ENCODE measurements at places on chromosomes 3 and 15.

DNA sequence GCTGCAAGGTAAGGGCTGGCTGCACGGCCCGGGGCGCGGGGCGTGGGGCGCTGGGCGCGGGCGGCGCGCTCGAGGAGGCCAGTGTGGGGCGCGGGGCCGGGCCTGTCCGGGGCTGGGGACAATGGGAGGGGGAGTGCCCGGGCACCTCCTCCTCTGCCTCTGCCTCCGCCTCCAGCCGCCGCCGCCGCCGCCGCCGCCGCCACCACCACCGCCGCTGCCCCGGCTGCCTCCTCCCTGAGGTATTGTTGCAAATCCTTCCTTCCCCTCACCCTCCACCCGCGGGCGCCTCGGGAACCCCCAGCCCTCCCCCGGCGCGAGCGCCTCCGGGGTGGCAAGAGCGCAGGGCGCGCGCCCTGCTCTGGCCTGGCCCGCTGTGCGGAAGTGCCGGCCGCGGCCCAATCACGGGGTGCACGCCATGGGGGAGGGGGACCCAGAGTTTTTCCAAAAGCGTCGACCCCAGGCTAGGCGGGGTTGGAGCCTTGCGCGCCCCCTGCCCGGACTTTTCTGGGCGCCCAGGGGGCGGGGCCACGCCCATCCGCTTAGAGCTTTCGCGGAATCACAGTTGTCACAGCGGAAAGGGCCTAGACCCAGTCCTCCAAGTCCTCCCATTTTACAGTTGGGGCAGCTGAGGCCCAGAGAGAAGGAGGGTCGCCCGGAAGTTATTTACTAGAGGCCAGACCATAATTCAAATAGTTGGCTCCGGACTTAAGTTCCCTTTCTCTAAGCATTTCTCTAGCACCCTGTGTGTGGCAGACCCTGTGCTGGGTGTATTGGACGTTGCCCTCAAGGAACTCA, at the start of gene LPP:
Gene LPP, plus strand, starts transcription at position 144 of the 795 bp plus-strand sequence. CDS start 251,964 bp downstream, outside the sequence.
- peak; percentile 72 for DNase-seq

DNA sequence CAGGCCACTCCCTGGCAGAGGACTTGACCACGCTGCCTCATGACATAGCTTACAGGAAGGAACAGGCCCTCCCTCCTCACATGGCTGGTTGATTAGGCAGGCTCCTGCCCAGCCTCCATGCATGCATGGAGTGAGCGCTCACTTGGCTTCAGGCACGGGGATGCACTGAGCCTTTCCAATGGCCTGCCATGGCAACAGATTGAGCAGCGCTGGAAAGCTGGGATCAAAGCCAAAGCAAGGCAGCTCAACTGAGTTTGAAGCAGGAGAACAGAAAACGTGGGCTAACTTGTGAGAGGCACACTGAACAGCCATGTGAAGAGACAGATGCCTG, 5.9 kb upstream of the GRAMD2A start:
- DNase-seq = no peak

DNA sequence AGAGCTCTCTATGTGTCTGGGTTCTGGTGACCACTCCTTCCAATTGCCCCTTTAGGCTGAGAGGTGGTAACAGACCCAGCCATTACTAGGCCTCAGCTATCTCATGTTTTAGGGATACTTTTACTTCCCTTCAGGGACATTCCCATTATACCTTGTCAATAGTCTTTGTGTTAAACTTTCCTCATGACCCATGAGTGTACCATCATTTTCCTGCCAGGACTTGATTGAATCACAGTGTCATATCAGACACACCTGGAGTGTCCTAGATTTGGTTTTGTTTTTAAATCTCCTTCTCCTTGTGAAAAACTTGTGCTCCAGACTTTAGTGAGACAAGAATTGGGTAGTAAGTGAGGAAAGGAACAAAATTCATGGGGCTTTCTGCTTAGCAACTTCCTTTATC, 136.6 kb downstream of the KCNAB1 start:
- DNase-seq = no peak

DNA sequence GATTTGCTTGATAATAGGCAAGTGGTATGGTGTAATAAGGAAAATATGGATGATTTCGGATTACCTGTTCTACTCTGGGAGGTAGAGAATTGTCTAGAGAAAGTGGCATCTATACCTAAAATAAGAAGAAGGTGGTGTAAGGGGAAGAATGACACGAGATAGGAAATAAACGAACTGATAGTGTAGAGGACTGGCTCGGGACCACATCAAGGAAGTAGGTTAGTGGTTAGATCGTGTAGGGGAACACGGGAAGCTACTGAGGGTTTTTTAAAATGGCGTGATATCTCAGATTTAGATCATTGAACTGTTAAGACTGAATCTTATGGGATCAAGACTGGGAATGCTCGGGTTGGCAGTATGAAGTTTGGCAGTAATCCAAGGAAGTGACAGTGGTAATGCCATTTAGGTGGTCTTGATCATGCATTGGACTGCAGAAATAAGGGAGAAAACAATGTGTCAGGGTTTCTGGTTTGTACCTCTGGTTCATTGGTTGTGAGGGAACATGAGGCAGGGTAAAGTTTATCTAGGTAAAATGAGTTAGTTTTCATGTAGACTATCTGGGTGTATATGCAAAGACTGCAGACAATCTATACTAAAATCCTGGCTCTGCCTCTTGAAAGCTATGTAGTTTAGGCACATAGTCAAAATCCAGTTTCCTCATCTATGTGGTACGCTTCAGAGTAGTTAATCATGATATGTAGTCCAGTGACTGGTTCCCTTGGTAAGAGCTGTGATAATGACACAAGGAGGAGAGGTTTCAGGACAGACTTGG, 7.4 kb downstream of the RPL14 start:
- DNase-seq = no peak

DNA sequence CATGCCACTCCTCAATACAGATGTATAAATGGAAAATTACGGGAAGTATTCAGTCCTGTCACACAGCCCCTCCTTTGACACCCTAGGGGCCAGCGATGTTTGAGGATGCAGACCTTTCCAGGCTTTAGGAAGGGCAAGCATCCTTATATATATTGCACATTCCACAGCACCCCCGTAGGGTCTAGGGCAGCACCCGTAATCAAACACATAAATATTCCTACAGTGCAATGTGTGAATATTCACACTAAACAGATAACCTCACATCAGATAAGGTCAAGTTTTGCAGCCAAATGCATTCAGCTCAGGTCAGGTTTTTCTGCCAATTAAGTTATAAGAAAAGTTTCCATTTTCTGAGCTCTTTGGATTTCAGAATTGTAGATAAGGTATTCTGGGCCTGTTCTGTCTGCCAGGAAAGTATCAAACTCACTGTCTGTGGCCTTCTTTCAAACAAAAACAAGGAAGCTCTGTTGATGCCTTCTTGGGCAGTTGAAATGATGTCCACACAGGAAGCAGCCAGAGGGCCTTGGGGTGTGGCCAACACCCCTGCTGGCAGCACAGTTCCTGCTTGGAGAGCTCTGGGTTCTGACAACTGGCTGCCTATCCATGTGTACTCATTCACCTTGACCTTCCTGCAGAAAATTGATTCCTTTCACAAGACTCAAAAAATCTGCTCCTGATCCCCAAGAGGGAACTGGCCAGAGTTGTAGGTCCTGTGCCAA, 427.0 kb downstream of the NTRK3 start:
- DNase-seq = no peak

- peak; percentile 12 for DNase-seq
Observed at GRCh38 chr15:85379403-85380131, 836 bp upstream of the AKAP13 start.

DNA sequence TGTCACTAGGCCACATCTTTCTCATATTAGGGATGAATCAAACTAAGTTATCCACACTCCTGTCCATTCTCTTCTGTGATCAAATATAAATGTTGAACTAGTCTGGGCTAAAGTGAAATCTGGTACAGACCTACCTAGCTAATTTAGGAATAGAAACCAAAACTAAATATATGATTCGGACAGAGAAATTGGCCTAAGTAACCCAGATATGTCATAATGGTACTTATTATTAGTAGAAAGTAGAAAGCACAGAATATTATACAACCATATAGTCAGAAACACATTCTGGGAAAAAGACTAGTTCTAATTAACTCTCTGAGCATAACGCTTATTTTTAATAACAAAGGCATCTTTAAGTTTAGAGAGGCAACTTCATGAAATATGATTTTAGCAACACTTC, 389.0 kb downstream of the LSAMP start:
- DNase-seq = no peak

- no peak for DNase-seq
Observed at GRCh38 chr15:45122719-45123118, 7.0 kb downstream of the DUOXA1 start.

GRCh38 chr15:99123713-99124451, 19.0 kb downstream of the SYNM start:
- DNase-seq = no peak

- DNase-seq = no peak
Observed at GRCh38 chr3:13079051-13079450, 5.8 kb upstream of the IQSEC1 start.

GRCh38 chr3:40143283-40144090, 166.0 kb upstream of the EIF1B start:
- no peak for DNase-seq

DNA sequence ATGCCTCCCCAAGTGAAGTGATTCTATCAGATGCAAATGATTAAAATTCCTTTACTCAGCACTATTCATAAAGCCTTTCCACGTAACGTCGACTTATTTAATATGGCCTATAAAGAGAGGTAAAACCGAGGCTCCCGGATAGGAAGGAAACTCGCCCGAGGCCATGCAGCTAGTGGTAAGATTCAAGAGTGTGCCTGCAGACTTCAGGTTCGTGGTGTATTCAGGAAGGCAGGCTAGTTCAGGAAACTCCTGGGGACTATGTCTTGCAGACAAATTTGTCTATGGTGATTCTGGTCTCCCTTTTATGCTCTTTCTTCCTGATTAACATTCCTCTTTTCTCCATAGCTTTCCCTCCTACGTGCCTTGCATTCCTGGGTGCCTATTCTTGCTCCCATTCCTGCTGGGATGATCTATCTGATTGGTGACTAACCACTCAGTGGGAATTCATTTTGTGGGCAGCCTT, 150.7 kb downstream of the SST start:
- DNase-seq = no peak

DNA sequence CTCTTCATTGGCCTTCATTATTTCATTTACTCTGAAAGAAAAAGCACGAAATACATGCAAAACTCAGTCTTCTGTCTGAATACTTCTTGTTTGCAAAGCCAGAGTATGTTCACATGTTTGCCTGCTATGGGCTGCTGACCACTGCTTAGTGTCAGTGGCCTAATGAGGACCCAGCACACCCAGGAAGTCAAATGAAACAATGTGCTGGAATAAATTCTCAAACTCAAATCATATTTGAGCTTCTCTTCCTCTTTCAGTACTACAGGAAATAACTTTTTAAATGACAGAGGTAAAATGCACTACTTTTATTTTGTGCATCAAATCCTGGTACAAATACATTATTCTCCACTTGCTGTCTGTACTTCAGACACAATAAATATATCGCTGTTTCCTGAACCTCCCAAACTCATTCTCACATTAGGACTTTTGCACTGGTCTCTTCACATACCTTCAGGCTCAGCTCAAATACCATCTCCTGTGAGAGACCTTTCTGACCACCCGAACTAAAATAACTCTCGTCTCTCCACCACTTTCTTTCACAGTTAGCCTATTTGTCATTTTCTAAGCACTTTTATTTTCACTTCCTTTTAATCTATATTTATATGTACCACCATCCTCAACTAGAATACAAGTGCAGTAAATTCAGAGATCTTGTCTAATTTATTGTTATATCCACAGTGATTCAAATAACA, 176.8 kb downstream of the TUSC7 start:
- DNase-seq = no peak

DNA sequence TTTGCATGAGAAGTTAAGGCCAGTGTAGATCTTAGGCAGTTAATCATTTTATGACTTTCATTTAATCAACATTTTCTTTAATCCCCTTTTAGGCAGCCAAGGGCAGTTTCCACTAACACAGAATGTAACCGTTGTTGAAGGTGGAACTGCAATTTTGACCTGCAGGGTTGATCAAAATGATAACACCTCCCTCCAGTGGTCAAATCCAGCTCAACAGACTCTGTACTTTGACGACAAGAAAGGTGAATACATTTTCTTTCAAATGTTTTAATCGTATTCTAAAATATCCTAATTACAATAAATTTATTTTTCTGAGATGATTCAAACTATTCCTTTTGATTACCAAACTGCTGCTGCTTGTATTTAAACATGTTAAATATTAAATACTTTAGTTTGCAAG, 843.2 kb downstream of the CADM2 start:
- DNase-seq = no peak

- no peak for DNase-seq
Observed at GRCh38 chr3:141272906-141273662, 41.5 kb downstream of the PXYLP1 start.

DNA sequence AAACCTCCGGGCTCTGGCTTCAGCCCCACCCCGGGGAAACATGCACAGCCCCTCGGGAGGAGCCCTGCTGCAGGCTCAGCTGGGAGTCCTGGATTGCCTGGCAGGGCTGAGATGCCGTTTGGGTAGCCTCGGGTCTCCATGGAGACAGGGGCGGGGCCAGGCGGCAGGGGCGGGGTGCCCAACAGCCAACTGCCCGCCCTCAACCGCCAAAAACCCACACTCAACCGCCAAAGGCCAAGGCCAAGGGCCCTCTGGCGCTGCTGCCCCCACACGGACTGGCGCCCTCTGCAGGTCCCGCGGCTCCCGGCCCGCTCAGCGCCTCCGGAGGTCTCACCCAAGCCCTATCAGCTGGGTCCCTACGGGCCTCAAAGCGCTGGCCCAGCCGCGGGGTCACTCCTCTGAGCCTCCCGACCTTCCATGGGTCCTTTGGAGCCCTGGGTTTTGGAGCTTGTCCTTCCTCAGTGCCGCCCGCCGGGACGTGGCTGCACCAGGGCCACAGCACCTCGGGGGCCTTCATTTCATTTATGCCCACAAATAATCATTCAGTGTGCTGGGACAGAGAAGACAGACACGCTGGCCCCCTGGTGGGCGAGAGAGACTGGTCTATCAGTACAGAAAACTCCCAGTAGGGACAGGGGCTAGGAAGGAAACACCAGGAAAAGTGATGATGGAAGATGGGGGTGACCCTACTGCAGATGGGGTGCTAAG, 33.5 kb upstream of the ACAD9 start:
- DNase-seq = peak; percentile 79

DNA sequence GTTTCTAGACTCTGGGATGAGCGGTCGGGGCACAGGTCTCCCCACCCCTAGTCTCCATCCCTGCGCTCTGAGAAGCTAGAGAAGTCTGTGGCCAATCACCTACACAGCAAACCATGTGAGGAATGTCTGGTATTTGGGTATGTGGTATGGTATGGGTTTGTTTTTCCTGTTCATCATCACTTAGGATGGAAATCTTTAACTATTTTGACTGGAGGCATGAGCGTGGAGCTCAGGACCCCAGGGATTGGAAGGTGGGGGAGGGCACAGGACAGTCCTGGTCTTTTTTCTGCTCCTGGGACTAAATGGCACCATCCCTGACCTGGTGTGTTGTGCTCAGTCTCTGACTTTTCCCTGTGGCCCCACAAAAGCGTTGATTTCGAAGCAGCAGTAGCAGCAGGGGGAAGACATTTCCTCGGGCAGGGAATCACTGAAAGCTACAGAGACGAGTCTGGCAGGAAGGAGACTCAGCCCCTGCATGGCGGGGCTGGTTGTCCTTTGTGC, 191.7 kb upstream of the TPM1 start:
- DNase-seq = no peak

GRCh38 chr15:68561171-68561900, 17.5 kb upstream of the CORO2B start:
- DNase-seq = no peak

Measured in stimulated activated CD4-positive, alpha-beta T cell treated with anti-CD3 and anti-CD28 coated beads, TNF-alpha, amount 100 ng/mL, for 48 hours (primary cell).